ENCODE measurements at places on chromosomes 7 and 10. TPM values are rescaled to one million over a fixed set of nuclear protein-coding genes. Genes with fewer than 3 reads are reported as not detected.

- H3K4me3 ChIP-seq: no peak overlapping the region
- no peaks in the 10 kb centered on the region for H3K4me1 ChIP-seq
- no peak for DNase-seq
- H3K27ac ChIP-seq: no peak overlapping the region
- no peaks in the 10 kb centered on the region for H3K36me3 ChIP-seq
- H3K27me3 ChIP-seq: peaks cover 19% of the 10 kb centered on the region
Measured at GRCh38 chr10:133185421-133185820, 25.4 kb downstream of the KNDC1 start.

- H3K36me3 ChIP-seq: no peaks in the 10 kb centered on the region
- no peak for DNase-seq
- H3K27ac ChIP-seq: no peak overlapping the region
- no peaks in the 10 kb centered on the region for H3K4me1 ChIP-seq
- H3K27me3 ChIP-seq: no peaks in the 10 kb centered on the region
Measured at GRCh38 chr7:106312906-106313305, 28.1 kb upstream of the NAMPT start.

GRCh38 chr10:84397735-84398144 is 69.4 kb downstream of the CCSER2 start:
- no peaks in the 10 kb centered on the region for H3K36me3 ChIP-seq
- no peaks in the 10 kb centered on the region for H3K27me3 ChIP-seq
- H3K4me3 ChIP-seq: no peak overlapping the region
- H3K27ac ChIP-seq: no peak overlapping the region

DNA sequence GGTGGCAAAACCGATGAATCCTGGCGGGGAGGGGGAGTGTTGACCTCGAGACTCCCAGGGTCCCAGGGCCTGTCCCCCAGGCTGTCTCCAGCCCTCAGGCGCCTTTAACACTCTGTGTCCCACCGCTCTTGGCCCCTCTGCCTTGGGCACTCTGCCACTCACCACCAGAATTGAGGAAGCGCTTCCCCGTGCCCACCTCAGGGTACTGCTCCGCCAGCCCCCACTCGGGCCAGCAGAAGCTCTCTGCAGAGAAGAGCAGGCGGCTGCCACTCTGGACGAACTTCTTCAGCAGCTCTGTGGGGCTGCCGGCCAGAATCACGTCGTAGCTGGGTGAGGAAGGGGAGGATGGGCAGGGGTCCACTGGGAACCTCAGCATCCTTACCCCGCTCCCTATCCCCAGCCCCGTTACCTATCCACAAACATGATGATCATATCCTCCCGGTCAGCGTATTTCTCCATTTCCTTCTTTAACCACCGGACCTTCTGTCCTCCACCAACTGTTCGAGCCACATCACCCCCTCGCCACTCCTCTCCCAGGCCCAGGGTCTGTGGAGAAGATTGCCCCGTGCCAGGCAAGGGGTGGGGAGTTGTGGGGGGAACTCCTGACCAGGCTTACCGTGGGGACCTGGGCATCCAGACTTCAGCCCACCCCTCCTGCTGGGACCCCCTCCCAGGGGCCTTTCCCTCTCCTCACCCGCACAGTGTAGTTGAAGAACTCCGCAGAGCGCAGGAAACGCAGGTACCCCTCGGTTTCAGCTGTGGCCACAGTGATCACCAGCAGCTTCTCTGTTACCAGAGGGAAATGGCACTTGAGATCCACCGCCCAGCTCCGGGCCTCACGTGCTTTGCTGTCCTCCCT is 1.2 kb downstream of the PLOD3 start:
- H3K27me3 ChIP-seq: no peaks in the 10 kb centered on the region
- DNase-seq: no peak
- H3K4me1 ChIP-seq: peaks cover 23% of the 10 kb centered on the region
- peak overlapping the region; percentile 68 for H3K4me3 ChIP-seq
- H3K36me3 ChIP-seq: peaks cover 40% of the 10 kb centered on the region

Gene PDZD7
- not detected for total RNA-seq

Data from gastrocnemius medialis (tissue), 4 donors.